ENCODE measurements at places on chromosomes 1 and 21.

- no peaks in the 10 kb centered on the region for H3K27me3 ChIP-seq
- no peak overlapping the region for H3K4me3 ChIP-seq
- H3K27ac ChIP-seq: no peak overlapping the region
- H3K4me1 ChIP-seq: no peaks in the 10 kb centered on the region
These were observed 18.1 kb downstream of the GPR157 start for GRCh38 chr1:9110669-9111356.

DNA sequence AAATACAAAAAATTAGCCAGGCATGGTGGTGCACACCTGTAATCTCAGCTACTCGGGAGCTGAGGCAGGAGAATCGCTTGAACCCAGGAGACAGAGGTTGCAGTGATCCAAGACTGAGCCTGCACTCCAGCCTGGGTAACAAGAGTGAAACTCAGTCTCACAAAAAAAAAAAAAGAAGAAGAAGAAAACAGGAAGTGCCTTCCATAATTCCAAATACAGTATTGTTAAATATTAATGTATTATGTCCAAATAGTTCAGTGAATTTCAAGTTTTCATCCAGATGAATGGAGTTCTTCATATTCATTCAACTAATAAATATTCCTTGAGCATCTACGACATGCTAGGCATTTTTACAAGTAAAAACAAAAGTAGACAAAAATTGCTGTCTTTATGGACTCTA is 33.3 kb downstream of the PLEKHO1 start:
- no peaks in the 10 kb centered on the region for H3K36me3 ChIP-seq
- no peaks in the 10 kb centered on the region for H3K27me3 ChIP-seq
- H3K4me3 ChIP-seq: no peak overlapping the region
- no peaks in the 10 kb centered on the region for H3K4me1 ChIP-seq

DNA sequence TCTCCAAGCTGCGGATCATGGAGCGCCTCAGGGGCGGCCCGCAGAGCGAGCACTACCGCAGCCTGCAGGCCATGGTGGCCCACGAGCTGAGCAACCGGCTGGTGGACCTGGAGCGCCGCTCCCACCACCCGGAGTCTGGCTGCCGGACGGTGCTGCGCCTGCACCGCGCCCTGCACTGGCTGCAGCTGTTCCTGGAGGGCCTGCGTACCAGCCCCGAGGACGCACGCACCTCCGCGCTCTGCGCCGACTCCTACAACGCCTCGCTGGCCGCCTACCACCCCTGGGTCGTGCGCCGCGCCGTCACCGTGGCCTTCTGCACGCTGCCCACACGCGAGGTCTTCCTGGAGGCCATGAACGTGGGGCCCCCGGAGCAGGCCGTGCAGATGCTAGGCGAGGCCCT is 2.7 kb downstream of the CPTP start:
- no peak overlapping the region for H3K4me3 ChIP-seq
- no peaks in the 10 kb centered on the region for H3K27me3 ChIP-seq
- H3K36me3 ChIP-seq: no peaks in the 10 kb centered on the region
- no peak for DNase-seq
- no peak overlapping the region for H3K27ac ChIP-seq
- H3K4me1 ChIP-seq: peaks cover 18% of the 10 kb centered on the region

- no peaks in the 10 kb centered on the region for H3K4me1 ChIP-seq
- H3K36me3 ChIP-seq: no peaks in the 10 kb centered on the region
- DNase-seq: no peak
- no peaks in the 10 kb centered on the region for H3K27me3 ChIP-seq
These were observed 126.1 kb upstream of the KLHDC7A start for GRCh38 chr1:18354612-18355011.

DNA sequence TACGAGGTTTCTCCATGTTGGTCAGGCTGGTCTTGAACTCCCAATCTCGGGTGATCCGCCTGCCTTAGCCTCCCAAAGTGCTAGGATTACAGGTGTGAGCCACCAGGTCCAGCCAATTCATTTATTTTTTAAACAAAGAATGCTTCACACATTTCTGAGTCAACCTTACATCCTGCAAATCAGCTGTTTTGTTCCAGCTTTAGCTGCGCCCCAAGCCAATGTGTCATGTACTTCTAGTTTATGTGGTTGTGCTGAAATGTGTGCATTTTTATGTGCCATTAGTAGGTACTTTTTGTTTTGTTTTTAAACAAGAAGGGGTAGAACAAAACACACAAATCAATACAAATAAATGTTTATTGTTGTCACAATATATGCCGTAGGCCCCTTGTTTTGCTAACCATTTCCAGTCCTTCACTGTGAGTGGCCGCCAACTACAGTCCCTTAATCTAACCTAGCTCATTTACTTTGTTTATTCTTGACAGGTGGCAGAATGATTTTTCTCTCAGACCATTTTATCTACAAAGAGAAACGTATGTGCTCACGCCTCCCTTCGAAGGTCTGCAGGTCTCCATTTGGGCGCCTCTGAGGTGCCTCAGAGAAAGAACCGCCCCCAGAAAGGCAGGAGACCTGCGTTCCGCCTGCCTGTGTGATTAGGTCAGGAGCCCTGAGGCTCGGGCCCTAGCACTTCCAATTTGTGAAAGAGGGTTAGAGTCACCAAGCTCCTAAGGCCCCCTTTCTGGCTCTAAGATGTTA is 2.8 kb upstream of the CASQ2 start:
- no peaks in the 10 kb centered on the region for H3K36me3 ChIP-seq
- H3K27ac ChIP-seq: peak overlapping the region; percentile 73
- no peaks in the 10 kb centered on the region for H3K27me3 ChIP-seq

- no peak overlapping the region for H3K4me3 ChIP-seq
- no peaks in the 10 kb centered on the region for H3K4me1 ChIP-seq
- H3K27ac ChIP-seq: no peak overlapping the region
These were observed 357.8 kb upstream of the SGIP1 start for GRCh38 chr1:66176012-66176715.

- H3K4me1 ChIP-seq: peaks cover 14% of the 10 kb centered on the region
- H3K27ac ChIP-seq: no peak overlapping the region
- no peaks in the 10 kb centered on the region for H3K27me3 ChIP-seq
- H3K4me3 ChIP-seq: no peak overlapping the region
- peaks cover under 1% of the 10 kb centered on the region for H3K36me3 ChIP-seq
- no peak for DNase-seq
These were observed 1.9 kb downstream of the AMPD2 start for GRCh38 chr1:109621379-109622136.

DNA sequence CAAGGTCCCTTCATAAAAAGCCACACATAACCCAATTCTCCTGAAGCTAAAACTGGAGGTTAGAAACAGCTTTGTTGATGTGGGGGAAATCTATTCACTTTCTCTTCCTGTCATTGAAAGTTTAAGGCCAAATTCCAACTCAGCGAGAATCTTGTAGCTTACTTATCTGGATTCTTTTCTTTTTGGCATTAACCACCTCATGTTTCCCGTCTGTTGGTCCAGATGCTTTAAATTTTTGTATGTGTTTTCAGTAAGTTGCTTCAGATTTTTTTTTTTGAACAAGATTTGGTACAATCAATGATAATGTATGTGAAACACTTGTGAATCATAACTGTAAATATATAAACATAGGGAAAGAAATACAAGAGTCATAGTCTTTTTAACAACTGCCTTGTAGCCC is 33.7 kb upstream of the NEK7 start:
- H3K36me3 ChIP-seq: no peaks in the 10 kb centered on the region
- no peak overlapping the region for H3K4me3 ChIP-seq
- DNase-seq: no peak

- no peaks in the 10 kb centered on the region for H3K36me3 ChIP-seq
- H3K27me3 ChIP-seq: no peaks in the 10 kb centered on the region
- no peak overlapping the region for H3K27ac ChIP-seq
- no peaks in the 10 kb centered on the region for H3K4me1 ChIP-seq
These were observed 47.6 kb upstream of the SAMD13 start for GRCh38 chr1:84253891-84254290.

DNA sequence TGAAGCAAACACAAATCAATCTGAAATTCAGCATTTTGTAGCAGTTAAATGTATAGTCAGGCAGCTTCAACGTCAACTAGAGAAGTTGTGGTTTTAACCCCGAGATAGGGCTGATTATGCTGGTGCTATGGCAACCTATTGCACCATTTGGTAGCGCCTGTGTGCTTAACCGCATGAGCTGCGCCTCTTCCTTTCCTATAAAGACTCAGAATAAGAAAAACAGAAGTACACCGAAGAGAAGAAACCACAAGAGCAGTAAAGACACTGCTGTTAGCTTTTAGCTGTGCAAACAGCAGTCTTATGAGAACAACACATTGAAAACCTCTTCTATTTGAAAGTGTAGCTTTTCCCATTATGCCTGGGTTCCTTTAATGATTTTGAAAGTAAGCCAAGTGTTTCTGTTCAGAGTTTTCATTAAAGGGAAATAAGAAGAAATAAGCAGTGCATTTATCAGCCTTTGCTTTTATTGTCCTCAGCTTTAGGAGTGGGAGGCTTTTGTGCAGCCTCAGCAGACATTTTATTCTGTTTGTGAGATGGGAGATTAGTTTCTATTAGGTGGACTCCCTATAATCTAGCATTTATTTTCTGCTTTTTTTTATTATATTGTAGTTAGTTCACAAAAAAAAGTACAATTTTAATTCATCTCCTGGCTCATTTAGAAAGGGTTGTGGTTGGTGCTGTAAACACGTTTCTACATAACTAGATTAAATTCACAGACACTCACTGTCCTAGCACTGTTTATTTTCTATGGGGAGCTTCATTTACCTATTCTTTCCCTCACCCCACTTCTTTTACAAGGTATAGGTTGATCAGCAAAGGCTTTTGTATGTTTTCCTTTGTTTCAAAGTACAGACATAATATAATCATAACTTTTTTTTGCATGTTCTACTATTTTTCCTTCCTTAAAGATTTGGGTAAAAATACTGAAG is 43.3 kb downstream of the PTPRC start:
- peaks cover 8% of the 10 kb centered on the region for H3K4me1 ChIP-seq
- DNase-seq: no peak
- H3K27me3 ChIP-seq: no peaks in the 10 kb centered on the region

DNA sequence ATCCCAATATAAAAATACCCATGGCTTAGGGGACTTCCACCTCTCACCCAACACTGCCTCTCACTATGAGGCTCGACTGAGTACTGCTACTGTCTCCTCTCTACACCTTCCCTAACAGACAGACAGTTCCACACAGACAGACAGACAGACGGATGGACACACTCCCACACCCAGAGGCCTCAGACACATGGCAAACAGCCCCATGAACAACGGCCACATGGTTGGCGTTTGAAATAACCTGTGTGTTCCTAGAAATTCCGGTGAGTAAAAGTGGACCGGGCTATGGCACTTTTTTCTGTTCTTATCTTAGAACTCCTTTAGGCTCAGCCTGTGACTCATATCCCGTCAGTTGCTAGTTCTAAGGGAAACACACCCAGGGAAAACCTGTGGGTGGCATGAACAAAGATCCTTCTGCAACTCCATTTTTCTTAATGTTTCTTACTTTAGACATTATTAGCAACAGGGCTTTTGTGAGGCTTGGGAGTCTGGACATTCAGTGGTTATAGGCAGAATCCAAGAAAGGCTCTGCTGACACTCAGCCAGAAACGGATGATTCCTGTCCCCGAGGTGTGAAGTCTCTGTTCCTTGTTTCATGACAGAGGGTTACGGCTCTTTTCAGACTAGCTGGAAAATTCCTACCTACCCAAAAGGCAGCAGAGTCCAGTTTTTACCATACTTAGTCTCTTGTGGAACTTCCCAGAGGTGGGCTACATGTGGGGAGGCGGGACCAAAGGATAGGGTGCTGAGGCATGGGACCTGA is 90.5 kb upstream of the TLR5 start:
- H3K36me3 ChIP-seq: no peaks in the 10 kb centered on the region
- H3K27ac ChIP-seq: no peak overlapping the region
- no peaks in the 10 kb centered on the region for H3K27me3 ChIP-seq
- H3K4me1 ChIP-seq: no peaks in the 10 kb centered on the region
- no peak for DNase-seq

GRCh38 chr1:17438318-17439249 is 893 bp downstream of the RCC2 start:
- H3K4me1 ChIP-seq: peaks cover 6% of the 10 kb centered on the region
- H3K27me3 ChIP-seq: no peaks in the 10 kb centered on the region
- H3K36me3 ChIP-seq: no peaks in the 10 kb centered on the region
- H3K27ac ChIP-seq: peak overlapping the region; percentile 81

GRCh38 chr1:64043976-64044375 is 159.4 kb upstream of the UBE2U start:
- DNase-seq: no peak
- H3K4me1 ChIP-seq: peaks cover 7% of the 10 kb centered on the region
- no peaks in the 10 kb centered on the region for H3K36me3 ChIP-seq
- no peak overlapping the region for H3K27ac ChIP-seq
- no peak overlapping the region for H3K4me3 ChIP-seq
